ENCODE measurements at places on chromosomes 2 and 18.

DNA sequence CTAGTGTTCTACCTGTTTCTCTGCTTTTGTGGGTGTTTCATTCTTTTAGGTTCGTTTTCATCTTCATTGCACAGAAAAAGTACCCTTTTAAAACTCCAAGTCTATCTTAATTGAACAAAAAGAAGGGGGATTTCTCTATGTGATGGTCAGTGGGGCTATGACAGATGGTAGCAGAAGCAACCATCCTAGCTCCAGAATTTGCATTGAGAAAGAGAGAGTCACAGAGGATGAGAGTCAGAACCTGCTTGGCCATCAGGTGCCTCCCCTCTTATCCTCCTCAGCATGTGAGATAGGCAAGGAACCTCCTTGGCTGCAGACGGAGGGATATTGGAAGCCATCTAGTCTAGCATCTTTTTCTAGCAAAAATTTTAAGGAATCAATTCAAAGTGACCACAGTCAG lies 398.0 kb upstream of the DCC start:
- DNase-seq: no peak

GRCh38 chr2:156890529-156891148 lies 366.9 kb upstream of the GALNT5 start:
- DNase-seq: no peak

DNA sequence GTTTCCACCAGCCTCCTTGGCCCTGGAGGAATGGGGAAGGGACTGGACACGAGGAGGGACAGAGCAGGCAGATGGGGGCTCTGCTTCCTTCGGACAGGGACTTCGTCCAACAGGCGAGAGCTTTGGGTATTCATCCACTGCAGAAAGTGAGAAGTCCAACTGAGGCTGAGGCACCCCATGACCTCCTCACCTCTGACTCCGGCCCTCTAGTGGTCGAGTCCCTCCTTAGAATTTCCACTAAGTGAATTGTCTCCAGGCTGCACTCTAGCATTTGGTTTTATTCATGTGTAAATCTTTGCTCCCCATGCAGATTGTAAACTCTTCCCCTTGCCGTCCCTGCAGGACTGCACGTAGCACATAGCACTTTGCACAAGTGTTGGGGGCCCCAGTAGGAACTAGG lies 75.6 kb downstream of the TMEM247 start:
- no peak for DNase-seq

DNA sequence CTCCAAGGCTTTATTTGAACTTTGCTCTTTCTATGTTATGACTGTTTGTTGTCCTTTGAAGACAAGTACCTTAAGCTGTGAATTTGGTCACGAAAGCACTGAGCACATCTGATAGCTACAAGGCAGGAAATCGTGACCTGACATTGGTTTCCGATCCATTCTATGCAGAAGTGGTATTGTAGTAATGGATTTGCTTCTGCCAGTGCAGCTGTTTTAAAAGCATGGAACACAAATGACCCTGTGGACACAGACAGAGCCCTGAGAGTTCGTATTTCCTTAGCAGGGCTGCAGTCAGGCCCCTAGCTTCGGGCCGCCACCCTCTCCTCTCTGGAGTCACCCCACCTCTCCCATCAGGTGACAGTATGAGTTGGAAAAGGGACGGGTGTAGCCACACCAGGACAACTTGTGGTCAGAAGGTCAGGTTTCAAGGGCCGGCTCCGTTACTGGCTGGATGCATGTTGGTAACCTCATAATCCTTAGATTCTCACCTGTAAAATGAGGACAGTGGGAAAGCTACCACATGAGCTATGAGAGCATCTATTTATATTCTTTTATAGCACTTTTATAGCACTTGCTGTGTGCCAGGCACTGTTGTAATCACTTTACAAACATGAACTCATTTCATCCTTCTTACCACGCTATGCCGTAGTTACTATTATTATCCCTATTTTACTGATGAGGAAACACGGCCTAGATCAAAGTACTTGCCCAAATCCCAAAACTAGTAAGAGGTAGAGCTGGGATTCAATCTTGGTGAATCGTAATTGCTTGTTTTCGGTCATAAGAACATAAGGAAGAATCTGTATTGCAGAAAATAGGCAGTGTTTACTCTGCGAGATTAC lies 70.2 kb downstream of the SPATS2L start:
- no peak for DNase-seq

DNA sequence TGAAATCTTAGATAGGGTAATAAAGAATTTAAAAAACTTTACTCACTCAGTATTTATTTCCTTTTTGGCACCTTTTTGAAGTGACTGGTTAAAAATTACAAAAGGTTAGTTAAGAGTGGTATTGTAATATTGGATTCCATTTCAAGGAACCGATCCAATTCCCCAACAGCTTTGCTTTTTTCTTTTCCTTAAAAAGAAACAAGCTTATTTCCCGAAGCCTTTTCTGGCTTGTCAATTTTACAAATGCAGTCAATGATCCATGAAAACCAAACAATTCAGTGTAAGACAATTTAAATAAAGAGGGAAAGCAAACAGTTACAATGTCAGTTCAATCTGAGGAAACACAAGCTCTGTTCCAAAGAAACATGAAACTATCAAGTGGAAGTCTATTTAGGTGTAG lies 200.2 kb downstream of the RIT2 start:
- DNase-seq: no peak

- DNase-seq: no peak
Observed at GRCh38 chr18:62605685-62606084, 82.9 kb downstream of the ZCCHC2 start.

DNA sequence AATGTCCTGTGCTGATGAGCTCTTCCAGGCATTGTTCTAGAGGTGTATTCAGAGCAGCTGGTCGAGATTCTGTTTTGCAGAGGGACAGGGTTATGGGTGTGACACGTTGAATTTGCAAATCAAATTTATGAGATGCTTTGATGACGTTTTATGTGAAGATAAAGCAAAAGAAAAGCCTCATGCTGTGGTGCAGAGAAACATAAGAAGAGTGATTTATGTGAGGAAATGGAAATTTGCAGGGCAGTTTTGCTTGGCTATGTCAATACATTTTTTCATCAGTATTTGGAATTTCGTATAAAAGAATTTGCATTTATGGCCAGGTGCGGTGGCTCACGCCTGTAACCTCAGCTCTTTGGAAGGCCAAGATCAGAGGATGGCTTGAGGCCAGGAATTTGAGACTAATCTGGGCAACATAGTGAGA lies 36.4 kb downstream of the TSN start:
- DNase-seq: no peak

DNA sequence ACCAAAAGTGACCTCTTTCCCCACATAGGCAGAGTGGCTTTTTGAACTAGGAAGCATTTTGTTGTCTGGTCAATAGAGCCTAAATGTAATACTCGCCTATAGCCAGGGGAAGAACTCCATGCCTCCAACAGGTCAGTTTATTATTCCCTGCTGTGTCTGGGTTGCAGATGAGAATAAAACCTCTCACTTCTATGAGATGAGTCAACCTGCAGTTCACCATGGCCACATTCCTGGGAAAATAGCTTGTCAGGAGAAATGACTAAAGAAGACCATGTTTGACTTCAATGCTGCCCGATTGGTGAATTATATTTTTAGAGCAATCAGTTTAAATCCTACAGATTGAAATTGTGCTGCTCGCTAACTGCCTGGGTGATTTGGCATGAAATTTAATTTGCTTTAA lies 46.7 kb upstream of the LRRTM1 start:
- no peak for DNase-seq

- no peak for DNase-seq
Observed at GRCh38 chr2:5794012-5794411, 101.8 kb downstream of the SOX11 start.

DNA sequence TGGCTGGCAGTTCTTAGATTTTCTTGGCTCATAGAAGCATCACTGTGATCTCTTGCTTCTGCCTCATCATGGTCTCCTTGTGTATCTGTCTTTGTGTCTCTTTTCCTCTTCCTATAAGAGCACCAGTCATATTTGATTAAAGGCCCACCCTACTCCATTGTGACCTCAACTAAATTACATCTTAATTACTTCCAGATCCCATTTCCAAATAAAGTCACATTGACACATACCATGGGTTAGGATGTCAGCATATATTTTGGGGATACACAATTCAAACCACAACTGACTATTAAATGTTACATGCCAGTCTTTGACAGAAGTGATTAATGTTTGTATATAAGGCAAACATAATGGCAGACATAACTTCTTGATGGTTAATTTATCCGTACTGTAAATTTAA lies 27.3 kb upstream of the TMX3 start:
- DNase-seq: no peak

- no peak for DNase-seq
Observed at GRCh38 chr2:33730193-33730592, 131.1 kb upstream of the FAM98A start.

All from stimulated activated CD8-positive, alpha-beta memory T cell treated with anti-CD3 and anti-CD28 coated beads, Interleukin-7, amount 100 ng/mL, for 48 hours (primary cell).